ENCODE measurements at places on chromosomes 6 and 20.

DNA sequence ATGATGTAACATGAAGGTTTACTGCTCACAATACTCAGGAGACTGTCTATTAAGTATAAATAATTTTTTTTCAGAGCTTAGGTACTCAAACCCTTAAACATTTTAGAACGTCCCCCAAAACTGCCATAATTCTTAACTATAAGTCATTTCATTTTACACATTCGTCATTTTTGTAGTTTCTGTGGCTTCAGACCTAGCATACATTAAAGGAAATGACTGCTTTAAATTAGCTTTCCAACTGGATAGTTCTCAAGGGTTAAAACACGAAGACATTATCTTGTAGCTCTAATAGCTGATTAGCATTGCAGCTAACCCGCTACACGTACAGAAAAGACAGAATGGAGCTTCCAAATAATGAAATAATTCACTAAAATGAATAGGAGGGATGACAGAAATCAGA is 24.9 kb upstream of the PLN start:
- DNase-seq, result no peak

- DNase-seq, result no peak
Measured at GRCh38 chr6:16057446-16057845, 71.4 kb upstream of the MYLIP start.

DNA sequence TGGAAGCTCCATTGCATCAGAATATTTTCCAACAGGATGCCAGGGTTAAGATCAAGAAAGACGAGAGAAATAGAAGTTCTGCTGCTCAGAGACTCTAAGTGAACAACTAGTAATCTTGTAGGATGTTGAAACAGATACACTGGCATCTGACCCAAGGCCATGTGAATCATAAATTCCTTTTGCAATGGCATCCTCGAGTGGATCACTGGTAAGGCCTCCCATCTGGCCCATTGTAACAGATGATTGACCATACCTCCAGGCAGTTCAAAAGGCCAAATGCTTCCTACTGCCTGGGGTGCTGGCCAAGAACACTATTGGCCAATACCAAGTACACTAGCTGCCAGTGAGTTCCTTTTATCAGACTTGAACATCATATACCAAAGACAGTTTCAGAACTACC is 9.9 kb upstream of the SLC17A3 start:
- DNase-seq, result no peak

- DNase-seq, result no peak
Measured at GRCh38 chr6:131356161-131356560, 216.9 kb upstream of the ARG1 start.

GRCh38 chr6:1322696-1323219 is 10.9 kb downstream of the FOXQ1 start:
- DNase-seq, result no peak

GRCh38 chr6:166375013-166375412 is 7.7 kb downstream of the MPC1 start:
- DNase-seq, result no peak

- DNase-seq, result peak; percentile 67
Measured at GRCh38 chr6:113381959-113382358, 475.2 kb upstream of the MARCKS start.

DNA sequence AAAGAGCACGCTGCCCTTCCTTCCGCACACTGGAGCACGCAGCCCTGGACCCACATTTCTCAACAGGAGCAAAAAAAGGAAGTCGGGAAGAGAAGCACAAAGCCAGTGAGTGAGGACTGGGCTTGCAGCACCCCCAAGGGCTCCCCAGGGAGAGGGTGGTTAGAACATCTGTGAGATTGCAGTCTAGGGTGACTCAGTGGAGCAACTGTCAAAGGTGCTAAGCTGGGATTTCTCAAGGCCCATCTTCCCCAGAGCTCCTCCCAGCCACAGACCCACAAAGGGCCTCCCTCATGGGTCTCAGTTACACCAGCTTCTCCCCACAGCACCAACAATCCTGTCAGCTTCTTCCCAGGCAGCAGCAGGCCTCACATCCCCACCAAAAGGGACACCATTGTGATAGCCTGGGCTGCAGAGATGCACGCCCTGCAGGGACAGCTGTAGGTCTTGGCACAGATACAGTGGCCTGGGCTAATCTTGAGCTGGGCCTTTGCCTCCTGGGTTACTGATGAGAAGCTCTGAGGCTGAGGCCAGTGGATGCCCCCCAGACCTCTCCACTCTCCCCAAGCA is 39.6 kb upstream of the CD93 start:
- DNase-seq, result peak; percentile 53

DNA sequence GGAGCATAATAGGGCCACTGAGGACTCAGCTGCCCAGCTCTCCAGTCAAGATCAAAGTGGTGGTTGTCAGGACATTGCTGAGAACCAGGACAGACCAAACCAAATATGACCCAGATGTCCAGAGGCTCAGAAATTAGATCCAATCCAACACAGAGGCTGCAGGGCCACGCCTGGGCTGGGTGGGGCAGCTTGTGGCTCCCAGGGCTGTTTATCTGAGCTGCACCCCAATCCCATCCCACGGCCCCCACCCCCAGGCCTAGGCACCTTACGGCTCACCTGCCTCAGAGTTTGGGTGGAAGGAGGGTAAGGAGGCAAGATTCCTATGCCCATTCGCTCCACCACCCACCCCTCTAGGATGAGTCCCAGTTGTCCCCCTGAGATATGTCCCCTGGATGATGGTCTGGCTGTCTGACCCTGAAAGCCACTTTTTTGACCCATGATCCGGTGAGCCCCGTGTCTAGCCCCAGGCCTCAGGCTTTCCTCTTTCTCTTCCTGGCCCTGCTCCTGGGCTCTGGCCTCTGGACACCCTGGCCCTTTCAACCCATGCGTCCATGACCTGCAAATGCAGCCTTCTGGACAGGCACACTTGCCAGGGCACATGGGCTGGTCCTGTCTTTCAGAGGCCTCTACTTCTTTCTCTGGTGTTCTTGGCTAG is 40.0 kb downstream of the CPXM1 start:
- DNase-seq, result no peak

DNA sequence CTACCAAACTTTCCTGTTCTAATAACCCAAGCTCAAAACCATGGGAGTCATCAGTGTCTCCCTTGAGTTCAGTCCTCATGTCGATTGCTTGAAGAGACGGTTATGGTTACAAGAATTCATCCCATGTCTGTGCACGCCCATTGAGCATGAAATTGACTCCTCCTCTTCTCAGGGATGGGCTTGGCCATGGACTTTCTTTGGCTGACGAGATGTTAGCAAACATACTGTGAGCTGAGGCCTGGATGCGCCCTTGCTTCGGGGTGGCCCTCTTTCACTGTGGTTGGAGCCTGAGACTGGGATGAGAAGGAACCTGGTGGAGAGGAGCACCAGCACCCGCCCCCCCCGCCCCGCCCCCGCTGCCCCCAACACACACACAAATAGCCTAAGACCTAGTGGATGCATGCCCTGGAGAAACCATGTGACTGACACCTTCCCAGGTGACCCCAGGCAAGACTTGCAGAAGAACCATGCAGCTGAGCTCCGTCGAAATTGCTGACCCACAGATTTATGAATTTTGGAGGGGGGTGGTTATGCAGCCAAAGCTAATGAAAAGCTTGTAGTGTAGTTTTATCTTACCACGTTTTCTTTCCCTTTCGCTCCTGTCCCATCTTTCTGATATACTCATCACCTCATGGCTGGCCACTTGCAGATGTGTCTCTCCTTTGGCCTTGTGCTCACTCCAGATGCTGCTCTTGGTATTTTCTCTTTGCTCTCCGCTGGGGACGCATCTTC is 231.4 kb downstream of the CDH4 start:
- DNase-seq, result no peak

GRCh38 chr6:90065173-90065572 is 170.9 kb downstream of the GJA10 start:
- DNase-seq, result no peak

GRCh38 chr20:18805881-18806280 is 7.7 kb upstream of the SCP2D1 start:
- DNase-seq, result peak; percentile 50

- peak; percentile 67 for DNase-seq
Measured at GRCh38 chr20:36541227-36541767, at the start of gene MYL9. Gene MYL9 (plus strand): TSS chr20:36541519. CDS start chr20:36544885, 3,366 bp downstream.

DNA sequence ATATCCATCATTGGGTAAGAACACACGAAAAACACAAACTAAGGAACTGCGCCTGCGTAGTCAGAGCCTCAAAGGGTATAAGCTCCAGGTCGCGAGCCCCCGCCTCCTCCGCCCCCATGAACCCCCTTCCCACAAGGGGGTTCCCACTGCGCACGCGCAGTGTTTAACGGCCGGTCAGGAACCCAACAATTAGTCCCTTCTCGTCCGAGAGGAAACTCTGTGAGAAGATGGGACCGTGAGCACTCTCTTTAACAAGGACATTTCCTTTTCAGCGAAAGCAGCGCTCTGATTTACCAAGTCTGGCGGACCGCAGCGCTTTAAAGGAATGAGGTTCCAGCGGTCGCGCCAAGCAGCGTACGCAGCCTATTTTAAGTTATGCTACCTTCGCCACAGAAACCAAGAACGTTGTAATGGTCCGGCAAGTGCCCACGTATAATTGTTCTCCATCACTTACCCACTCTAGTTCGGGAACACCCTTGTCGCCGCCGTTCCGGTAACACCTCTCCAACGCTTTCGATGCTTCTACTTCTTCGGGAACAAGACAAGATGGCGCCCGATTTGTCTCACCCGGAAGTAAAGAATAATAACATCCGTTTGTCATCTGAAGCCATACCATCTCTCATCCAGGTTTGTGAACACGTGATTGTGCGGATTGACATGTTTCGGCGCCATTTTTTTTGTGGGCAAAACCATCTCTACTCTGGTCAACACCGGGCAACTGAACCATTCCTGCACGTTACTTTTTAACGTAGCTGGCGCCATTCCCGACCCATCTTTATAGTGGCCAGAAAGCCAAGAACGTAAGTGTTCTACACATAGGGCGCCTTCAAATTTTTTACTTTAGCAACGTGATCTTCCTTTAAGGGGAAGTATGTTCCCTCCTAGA is at the start of gene PNISR:
Gene PNISR, minus strand, starts transcription at position 548 of the 886 bp plus-strand sequence. CDS start 10,649 bp downstream, outside the sequence.
- peak; percentile 98 for DNase-seq

DNA sequence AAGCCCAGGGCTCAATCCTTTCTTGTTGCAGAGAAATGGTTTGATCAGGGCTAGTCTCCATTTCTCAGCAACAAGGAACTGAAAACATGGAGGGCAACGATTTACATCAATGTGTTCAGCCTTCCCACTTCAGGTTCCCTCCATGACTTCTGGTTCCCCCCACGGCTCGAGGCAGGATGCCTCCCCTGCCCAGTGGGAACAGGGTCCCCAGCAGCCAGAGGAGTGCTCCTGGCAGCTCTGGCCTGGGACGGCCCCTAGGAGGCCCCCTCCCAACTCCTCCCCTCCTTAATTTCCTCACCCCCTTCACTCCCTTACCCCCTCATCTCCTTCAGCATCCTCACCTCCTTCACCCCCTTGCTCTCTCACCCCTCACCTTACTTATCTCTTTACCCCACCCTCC is 283.8 kb downstream of the CDC5L start:
- DNase-seq, result no peak

DNA sequence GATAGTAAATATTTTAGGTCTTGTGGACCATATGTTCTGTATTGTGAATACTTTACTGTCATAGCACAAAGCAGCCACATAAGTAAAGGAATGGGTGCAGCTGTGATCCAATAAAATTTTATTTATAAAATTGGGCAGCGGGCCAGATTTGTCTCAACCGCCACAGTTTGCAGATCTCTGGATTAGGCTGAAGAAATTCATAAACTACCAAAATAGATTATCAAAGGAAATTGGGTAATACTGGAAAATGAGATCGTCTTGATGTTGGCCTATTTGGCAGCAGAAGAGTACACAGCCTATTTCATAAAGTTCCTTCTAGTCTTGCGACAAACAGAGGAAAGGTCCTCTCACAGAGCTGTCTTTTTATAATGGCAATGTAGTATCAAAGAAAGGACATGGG is 69.8 kb downstream of the DZANK1 start:
- no peak for DNase-seq

DNA sequence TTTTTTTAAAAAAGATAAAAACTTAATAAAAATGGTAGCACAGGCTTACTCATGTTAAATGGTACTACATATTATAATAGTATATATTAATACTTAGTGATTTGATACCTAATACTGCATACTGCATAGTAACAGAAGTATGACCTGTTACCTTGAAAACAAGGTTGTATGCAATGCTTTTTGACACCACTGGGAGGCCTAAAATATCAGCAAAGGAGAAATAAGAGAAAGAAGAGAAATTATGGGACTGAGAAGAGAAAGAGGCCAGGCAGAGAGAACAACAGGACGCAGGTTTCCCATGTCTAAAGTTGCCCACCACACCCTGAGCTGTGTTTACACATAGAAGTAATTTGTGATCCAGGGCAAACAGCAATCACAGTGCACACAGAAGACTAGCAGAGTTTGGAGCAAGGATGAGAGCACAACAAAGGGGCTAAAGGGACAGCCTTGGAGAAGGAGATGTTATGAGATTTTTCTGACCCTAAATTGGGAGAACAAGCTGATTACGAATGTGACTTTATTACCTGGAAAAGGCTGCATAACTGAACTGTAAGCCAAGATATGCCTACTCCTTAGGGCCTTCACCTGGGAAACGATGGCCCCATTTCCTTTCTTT is 73.2 kb downstream of the ROS1 start:
- DNase-seq, result peak; percentile 6

- no peak for DNase-seq
Measured at GRCh38 chr20:58043236-58044140, 185.0 kb downstream of the ANKRD60 start.

DNA sequence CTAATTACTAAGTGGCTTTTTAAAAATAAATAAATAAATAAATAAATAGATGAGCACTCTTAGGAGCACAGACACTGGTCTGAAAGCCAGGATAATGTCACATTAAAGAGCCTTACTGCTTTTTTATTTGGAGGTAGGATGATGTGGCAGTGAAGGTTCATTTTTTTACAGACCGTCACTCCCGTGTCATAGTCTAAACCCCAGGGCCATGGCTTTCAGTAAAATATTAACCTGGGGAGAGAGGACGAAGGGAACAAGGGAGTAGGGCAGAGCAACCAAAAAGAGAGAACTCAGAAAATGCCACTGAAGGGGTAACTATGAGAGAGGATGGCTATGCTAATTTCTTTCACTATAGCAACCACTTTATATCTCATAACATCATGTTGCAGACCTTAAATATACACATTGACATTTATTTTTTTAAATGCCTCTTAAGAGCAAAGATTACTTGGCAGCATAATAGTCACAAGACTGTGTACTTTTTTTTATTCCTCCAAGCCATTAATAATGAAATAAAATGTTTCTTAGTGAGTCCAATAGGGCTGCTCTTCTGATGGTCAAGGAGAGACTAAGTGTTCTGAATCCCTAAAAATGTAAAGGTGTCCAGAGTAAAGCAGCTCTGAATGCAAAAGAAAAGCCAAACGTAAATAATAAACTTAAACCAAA is 100.9 kb upstream of the SIM1 start:
- no peak for DNase-seq

GRCh38 chr20:34701405-34702085 is 2.6 kb upstream of the TP53INP2 start:
- no peak for DNase-seq

DNA sequence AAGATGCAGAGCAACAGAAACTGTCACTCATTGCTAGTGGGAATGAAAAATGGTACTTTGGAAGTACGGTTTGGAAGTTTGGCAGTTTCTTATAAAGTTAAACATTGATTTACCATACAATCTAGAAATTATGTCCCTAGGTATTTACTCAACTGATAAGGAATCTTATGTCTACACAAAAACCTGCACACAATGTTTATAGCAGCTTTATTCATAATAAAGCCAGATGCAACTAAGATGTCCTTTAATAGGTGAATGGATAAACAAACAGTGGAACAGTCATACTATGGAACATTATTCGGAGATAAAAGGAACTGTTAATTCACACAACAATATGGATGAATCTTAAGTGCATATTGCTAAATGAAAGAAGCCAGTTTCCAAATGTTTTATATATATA is 96.2 kb upstream of the SIRPA start:
- no peak for DNase-seq

- DNase-seq, result no peak
Measured at GRCh38 chr20:3106658-3107463, 22.3 kb upstream of the AVP start.

All from fibroblast of skin of left quadriceps (primary cell).